Activated CD4-positive, alpha-beta T cell treated with anti-CD3 and anti-CD28 coated beads, Interleukin-2, amount 10 ng/mL, durations not matched to agents 24 days and 14 days (primary cell): ENCODE measurements at places on chromosomes 11 and 22. TPM values are rescaled to one million over a fixed set of nuclear protein-coding genes. Genes with fewer than 3 reads are reported as not detected.
A peak's percentile ranks its signal among the peaks of the same experiment; 100 is the strongest.

The MFRP gene
- total RNA-seq = not detected in 2 replicates

DNA sequence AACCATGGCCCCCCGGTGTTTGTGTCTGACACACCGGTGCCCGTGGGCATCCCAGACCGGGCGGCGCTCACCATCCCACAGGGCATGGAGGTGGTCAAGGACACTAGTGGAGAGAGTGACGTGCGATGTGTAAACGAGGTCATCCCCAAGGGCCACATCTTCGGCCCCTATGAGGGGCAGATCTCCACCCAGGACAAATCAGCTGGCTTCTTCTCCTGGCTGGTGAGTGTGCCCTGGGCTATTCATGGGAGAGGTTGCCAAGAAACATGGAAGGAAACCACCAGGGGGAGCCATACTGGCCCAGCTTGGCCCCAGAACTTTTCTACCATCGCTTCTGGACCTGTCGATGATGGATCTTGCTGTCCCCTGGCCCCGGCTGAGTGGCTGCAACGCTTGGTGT, 36.5 kb downstream of the PRDM11 start:
- H3K36me3 ChIP-seq = no peaks in the 10 kb centered on the region
- no peak for DNase-seq
- H3K27ac ChIP-seq = no peak overlapping the region
- peaks cover 30% of the 10 kb centered on the region for H3K27me3 ChIP-seq
- H3K4me1 ChIP-seq = peaks cover 2% of the 10 kb centered on the region

GRCh38 chr22:27896245-27896644, 22.8 kb downstream of the PITPNB start:
- peak; percentile 23 for DNase-seq
- peaks cover 16% of the 10 kb centered on the region for H3K4me1 ChIP-seq
- H3K36me3 ChIP-seq = peaks cover 69% of the 10 kb centered on the region
- H3K27me3 ChIP-seq = no peaks in the 10 kb centered on the region

The MAPK8IP1 gene
- 0.49 and 0.83 TPM in 2 replicates for total RNA-seq

The RIMBP3B gene
- 0.26 TPM in 1 of 2 replicates, not detected in the other for total RNA-seq

DNA sequence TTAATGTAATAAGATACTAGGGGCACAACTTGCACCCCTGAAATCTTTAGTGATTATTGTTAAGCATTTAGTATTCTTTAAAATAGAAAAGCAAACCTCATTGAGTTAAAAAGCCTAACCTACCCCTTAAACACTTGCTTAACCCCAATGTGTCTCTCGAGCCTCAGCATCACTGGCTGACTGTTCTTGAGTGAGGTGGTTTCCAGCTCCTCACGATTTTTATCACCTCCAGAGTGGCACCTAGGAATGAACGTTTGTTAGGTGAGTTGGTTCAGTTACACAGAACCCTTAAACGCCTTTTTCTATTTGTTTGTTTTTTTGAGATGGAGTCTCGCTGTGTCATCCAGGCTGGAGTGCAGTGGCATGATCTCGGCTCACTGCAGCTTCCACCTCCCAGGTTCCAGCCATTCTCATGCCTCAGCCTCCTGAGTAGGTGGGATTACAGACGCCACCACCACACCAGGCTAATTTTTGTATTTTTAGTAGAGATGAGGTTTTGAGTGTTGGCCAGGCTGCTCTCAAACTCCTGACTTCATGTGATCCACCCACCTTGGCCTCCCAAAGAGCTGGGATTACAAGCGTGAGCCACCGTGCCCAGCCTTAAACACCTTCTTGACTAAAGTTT, 13.7 kb downstream of the YWHAH start:
- H3K27ac ChIP-seq = no peak overlapping the region
- H3K4me1 ChIP-seq = peaks cover 38% of the 10 kb centered on the region
- DNase-seq = no peak
- peaks cover 39% of the 10 kb centered on the region for H3K36me3 ChIP-seq

The THOC5 gene
- total RNA-seq = 66.6 and 68.1 TPM in 2 replicates

The NXPE2 gene
- total RNA-seq = not detected in 2 replicates

The HTATIP2 gene
- 48.3 and 53.9 TPM in 2 replicates for total RNA-seq

DNA sequence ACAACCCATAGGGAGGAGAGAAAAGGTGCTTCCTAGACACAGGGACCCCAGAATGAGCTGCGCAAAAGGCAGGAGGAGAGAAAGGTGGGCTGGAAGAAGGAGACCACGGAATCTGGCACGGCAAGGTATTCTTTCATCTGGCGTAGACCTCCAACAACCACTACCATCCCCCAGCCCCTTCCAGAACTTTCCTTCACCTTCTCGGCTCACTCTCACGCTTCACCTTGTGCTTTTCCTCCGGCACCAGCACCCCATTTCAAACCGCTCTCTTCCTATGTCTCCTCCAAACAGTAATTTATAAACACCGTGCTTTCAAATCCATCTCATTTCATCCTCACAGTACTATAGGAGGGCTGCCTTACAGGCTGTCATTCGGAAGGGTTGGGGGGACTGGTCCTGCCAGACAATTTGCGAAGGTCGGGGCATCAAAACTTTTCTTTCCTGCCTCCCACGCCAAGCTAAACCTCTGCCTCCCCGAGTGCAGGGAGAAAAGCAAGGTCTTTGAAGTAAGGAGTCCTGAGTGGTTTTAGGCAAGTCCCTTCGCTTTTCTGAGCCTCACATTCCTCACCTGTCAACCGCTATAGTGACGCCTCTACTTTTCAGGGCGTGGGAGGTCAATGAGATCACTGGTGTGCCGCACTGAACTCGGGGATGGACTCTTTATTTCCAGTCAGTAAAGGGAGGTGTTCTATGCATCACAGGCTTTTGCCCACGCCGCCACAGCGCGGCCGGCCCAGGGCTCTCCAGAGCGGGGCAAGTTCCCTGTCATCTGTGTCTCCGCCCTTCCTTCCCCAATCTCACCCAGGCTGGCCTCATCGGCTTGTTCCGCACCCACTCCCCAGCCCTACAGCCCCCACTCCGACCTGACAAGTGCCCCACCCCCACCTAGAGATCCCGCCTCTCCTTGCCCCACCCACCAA, 800 bp downstream of the KCTD21 start:
- no peaks in the 10 kb centered on the region for H3K27me3 ChIP-seq
- H3K4me3 ChIP-seq = peak overlapping the region; percentile 99
- H3K27ac ChIP-seq = peak overlapping the region; percentile 99
- no peak for DNase-seq
- peaks cover 50% of the 10 kb centered on the region for H3K4me1 ChIP-seq
- H3K36me3 ChIP-seq = peaks cover 26% of the 10 kb centered on the region

- no peak overlapping the region for H3K27ac ChIP-seq
- peaks cover 18% of the 10 kb centered on the region for H3K27me3 ChIP-seq
- DNase-seq = no peak
- H3K4me1 ChIP-seq = peaks cover 8% of the 10 kb centered on the region
Observed at GRCh38 chr22:41193829-41194228, 11.3 kb upstream of the L3MBTL2 start.

GRCh38 chr11:46127150-46127638, 5.9 kb upstream of the PHF21A start:
- H3K4me1 ChIP-seq = peaks cover 18% of the 10 kb centered on the region
- no peaks in the 10 kb centered on the region for H3K36me3 ChIP-seq
- H3K4me3 ChIP-seq = peak overlapping the region; percentile 45
- H3K27me3 ChIP-seq = peaks cover 5% of the 10 kb centered on the region
- peak; percentile 91 for DNase-seq
- peak overlapping the region; percentile 67 for H3K27ac ChIP-seq

The ASCL3 gene
- not detected in 2 replicates for total RNA-seq

The NOX4 gene
- not detected in 2 replicates for total RNA-seq

The GAL3ST1 gene
- not detected in 2 replicates for total RNA-seq

The TTC36 gene
- total RNA-seq = 0.38 and 0.65 TPM in 2 replicates
